ENCODE measurements at places on chromosomes 16 and 17.

- no peak for DNase-seq
These were observed 6.5 kb downstream of the SNRNP25 start for GRCh38 chr16:60166-60565.

DNA sequence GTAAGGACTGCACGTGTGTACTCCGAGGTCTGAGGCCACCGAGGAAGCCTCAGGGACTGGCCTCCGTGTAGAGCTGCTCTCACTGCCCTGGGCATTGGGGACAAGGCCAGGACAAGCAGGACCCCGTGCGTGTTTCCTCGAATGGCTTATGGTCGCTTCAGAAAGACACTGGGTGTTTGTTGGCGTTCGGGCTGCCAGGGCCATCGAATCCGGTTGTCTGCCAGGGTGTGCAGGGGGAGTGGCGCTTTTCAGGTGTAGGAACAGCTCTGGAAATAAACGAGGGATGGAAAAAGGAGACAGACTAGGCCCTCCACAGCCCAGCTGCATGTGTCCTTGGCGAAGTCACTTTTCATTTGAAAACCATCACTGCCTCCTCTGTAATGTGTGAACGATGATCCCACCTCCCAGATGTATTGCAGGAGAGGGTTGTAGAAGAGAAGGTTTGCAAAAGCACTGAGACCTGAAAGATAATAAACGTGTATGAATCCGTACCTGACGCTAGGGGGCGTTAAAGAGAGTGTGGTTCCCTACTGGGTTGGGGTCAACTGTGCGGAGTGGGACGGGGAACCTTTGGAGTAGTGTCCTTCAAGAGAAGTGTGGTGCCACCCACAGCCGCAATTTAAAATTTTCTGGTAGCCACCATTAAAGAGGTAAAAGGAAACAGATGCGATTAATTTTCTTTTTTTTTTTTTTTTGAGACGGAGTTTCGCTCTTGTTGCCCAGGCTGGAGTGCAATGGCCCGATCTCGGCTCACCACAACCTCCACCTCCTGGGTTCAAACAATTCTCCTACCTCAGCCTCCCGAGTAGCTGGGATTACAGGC is 2.1 kb upstream of the ZSCAN10 start:
- DNase-seq: no peak

DNA sequence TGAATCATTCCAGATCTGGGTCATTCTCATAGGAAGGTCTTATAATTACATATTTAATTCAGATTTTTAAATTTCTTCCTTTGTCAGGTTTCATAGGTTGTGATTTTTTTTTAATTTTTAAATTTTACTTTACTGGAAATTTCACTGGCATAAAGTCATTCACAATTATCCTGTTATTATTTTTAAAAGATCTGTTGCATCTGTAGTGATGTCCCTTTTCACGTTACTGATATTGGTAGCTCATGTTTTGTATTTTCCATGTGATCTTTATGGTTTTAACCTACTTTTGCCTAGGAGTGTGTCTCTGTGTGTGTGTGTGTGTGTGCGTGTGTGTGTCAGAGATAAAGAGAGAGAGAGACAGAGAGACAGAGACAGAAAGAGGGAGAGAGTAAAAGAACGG is 216.6 kb upstream of the KCNJ16 start:
- DNase-seq: no peak

DNA sequence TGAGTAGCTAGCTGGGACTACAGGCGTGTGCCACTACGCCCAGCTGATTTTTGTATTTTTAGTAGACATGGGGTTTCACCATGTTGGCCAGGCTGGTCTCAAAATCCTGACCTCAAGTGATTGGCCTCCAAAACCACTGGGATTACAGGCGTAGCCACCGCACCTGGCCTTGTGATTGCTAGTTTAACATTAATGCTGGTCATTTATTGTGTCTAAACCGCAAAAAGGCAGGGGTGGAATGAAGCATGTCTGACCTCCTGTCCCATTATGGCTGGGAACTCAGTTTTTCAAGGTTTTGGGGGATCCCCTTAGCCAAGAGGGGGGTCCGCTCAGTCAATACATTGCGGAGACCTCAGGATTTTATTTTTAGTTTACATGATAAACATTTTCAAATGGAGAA is 10.7 kb upstream of the CNGB1 start:
- no peak for DNase-seq

DNA sequence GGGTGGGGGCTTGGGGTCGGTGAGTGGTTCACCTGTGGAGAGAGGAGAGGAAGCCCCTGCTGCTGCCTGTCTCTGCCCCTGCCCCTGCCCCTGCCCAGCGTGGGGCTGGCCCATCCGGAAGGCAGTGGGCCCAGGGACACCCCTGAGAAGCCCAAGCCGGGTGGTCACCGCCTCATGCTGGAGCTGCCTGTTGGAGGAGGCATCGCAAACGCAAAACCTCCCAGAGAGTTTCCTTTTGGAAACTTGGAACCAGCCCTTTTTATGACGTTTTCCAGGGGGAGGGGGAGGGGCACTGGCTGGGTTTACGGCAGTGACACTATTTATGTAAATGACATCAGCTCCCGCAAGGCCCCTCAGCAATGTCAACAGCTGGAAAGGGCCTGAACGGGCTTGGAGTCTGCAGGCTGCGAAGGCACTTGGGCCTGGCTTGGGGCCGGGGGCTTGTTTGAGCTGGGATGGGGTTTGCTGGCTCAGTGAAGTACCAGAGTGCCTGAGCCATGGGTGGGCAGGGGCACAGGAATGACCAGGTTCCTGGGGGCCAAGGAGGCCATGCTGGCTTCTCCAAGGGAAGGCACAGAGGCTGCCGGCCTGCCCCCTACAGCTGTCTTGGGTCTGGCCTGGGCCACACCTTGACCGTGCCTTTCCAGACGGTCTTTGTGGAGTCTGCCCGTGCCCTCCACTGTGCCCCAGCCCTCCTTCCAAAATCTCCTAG is 219.5 kb downstream of the NTN1 start:
- DNase-seq: no peak

DNA sequence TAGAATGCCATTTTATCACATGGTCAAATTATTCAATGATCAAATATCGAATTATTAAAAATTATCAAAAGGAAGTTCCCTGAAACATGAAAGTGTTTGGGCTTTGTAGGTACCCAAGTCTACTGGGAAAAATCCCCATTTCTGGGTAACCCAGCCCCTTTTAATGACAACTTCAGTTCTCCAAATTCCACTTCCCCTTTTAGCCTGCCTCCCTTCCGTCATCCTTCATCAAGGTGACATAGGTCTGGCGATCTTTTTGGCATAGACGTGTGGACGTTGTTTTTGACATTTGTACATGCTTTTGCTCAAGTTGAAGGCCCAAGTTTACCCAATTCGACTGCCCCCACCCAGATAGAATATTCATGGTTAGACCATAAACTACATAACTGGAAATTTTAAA is 660.9 kb downstream of the MAF start:
- no peak for DNase-seq

DNA sequence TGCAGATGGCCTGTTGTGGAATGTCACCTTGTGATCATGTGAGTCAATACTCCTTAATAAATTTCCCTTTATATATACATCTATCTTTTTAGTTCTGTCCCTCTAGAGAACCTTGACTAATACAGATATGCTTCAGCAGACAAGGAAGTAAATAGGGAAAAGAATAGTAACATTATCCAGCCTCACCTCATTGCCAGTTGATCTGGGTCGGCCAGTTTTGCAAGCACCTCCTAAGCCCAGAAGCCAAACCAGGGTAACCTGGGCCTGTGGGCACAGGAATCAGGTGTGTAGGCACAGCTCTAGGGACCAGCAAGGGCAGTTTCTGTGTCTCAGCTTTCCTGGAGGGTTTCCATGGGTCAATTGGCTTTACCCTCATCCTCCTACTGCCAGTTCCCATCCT is 11.9 kb upstream of the CCL17 start:
- no peak for DNase-seq

DNA sequence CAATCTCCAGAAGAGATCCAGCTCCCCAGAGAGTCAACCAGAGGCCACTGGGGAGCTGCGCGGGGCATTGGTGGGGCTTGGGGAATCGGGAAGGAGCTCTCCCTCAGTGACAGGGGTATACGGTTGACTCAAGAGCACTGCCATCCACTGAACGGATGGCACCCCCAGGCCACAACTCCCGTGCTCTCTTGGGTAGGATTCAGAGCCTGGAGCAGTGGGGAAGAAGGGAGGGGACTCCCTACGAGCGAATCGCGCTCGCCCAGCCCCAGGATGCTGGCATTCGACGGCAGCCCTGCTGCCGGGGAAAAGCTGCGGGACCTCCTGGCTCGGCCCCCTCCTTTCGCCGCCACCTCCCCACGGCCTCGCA is 473 bp upstream of the TPPP3 start:
- DNase-seq: no peak

- no peak for DNase-seq
These were observed 40.1 kb downstream of the NT5M start for GRCh38 chr17:17343160-17343735.

GRCh38 chr17:66779237-66779606 is 55.7 kb upstream of the CACNG5 start:
- DNase-seq: no peak

DNA sequence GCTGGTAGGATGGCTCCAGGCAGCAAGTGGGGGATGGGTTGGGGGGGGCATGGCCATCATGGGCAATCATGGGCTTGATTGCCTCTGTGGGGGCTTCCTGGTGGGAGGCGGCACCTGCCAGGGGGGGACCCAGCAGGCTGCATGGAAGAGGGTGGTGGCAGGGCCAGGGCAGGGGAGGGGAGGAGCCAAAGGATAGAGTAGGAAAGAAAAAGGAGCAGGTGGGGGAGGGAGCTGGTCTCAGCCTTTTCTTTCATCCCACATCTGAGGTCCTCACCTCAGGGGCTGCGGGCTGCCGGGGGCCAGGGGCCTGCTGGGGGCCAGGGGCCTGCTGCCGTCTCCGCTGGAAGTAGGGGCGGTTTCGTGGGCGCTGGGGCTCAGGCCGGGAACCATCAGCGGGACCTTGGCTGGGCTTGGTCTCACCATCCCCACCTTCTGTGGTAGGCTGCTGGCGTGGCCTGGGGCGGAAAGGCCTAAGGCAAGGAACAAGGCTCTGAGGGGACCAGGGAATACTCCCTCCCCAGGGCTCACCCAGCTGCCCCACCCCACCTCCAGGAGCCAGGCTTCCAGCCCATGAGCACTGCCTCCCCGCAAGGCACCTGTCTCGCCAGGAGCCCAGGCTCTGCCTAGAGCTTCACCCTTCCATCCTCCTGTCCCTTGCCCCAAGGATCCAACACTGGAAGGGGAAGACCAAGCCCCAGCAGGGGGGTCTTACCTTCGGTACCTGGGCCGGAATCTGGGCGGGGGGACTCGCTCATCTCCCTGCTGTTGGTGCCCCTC is 5.0 kb downstream of the YBX2 start:
- no peak for DNase-seq

DNA sequence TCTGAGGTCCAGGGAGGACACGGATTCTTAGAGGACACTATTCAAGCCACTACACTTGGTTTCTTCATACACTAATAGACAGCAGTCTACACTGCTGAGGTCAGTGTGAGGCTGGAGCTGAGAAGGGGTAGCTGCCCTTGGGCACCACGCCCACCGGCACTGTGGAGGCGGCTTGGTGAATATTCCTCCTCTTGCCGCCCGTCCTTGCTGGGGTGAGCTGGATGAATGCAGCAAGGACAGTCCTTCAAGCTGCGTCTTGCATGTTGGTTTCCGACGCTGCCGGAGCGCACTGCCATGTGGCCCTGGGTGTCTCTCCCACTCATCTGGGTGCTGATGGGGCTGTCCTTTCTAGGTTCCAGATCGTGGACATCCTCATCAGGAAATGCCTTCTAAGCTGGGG is 2.6 kb downstream of the ZNF205 start:
- no peak for DNase-seq

GRCh38 chr16:85360323-85361277 is 248.3 kb upstream of the CIBAR2 start:
- no peak for DNase-seq

GRCh38 chr16:20901436-20902112 is 1.0 kb downstream of the LYRM1 start:
- DNase-seq: no peak

DNA sequence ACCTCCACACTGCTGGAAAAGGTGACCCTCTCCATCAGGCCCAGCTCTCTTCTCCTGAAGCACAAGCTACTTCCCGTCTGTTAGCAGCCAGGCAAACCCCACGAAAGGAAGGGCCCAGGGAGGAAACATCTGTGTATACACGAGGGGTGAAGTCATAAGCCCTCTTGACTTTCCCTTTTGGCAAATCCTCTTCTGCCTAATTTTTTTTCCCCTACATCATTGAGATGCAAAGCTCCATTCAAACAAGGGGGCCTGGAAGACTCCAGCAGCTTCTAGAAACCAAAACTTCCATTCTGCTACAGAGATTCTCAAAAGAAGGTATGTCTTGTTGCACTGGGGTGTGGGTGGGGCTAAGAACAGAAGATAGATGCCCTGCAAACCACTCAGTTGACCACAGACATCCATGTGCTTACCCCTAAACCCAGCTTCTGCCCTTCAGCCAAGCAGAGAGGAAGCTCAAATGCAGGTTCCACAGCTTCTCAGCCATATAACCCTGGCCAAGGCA is 145.6 kb upstream of the RCVRN start:
- DNase-seq: no peak

DNA sequence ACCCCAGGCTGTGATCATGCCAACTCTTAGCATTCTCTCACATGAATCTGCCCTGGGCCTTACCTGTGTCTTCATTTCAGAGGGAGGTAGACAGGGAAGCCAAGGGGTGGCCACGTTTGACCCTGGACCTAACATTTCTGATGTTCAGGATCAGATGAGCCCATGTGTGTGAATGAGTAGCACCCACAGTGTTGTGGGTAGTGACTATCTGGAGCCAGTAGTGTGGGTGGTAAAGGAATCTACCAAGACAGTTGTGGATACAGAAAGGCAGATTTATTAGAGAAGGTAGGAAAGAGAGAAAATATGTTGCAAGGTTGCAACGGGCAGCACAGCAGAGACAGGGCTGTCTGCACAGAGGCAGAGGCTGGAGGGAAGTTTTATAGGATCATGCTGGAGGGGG is 60.5 kb downstream of the TK2 start:
- DNase-seq: no peak

GRCh38 chr16:72913551-72913950 is 134.4 kb downstream of the ZFHX3 start:
- no peak for DNase-seq

DNA sequence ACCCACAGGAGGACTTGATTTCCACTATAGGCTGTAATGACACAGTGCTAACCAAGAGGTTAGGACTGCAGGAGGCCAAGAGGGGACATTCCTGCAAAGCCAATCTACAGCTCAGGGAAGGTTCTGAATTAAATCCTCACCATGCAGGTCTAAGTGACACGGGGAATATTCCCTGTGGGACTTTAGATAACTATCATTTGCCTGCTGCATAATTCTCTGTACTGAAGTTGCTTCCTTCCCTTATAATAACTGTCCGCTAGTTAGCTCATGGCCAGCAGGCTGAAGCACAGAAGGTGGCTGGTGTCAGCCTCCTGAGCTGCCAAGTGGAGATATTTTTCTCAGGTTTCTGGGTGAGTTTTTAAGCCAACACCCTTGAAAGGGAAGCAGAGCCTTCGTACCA is 74.6 kb upstream of the SOX9 start:
- DNase-seq: no peak

GRCh38 chr17:74116087-74116717 is 87.3 kb upstream of the RPL38 start:
- DNase-seq: no peak

GRCh38 chr16:51408357-51408756 is 257.3 kb upstream of the SALL1 start:
- DNase-seq: no peak
